ENCODE measurements at places on chromosomes 7 and 10.

- no peak for DNase-seq
Observed at GRCh38 chr7:96233528-96234154, 88.3 kb downstream of the SLC25A13 start.

DNA sequence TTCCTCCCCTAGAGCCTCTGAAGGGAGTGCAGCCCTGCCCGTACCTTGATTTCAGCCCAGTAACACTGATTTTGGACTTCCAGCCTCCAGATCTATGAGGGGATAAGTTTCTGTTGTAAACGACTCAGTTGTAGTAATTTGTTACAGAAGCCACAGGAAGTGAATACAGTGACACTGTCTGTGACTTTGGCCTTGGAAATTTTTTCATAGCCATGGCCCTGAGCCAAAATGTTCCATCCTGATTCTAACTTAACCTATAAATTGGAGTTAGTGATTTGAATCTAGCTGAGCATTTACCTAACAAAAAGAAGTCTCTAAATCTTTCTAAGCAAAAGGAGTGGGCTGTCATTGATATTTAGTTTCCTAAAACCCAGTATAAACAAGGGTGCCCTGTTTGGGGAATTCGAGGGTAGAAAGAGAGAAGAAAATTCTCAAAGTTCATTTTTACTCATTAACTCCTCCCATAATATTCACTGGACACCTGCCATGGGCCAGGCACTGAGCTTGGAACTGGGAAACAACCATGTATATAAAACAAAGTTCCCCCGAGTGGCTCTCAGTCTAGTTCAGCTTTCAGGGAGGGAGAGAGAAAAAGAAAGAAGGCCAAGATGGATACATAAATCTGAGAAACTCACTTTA, 162.3 kb downstream of the SKIDA1 start:
- DNase-seq, result no peak

DNA sequence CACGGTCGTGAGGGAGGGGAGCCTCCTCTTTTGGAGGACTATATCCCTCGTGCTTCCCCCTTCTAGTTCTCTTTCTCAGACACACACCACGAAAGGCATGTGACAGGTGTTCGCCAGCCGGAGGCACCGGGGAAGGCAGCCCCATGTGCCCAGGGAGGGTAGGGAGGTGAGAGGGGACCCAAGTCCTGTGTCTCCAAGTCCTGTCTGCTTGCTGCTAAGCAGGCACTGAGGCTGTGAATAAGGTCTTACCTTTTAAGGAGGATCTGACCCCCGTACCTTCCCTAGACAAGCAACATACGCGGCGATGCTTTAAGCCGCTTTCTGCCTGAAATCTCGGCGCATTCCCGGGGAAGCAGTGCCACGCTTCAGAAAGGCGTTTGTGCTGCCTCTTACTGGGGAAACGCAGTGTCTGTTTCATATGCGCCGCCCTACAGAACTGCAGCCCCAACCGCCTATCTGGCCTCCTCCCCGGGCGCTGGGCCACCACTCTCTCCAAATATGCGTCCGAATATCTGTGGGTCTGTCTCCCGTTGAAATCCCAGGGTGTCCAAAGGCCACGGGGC, 770 bp downstream of the PLXNA4 start:
- no peak for DNase-seq

- DNase-seq, result no peak
Observed at GRCh38 chr10:58050575-58050974, 217.1 kb downstream of the IPMK start.

DNA sequence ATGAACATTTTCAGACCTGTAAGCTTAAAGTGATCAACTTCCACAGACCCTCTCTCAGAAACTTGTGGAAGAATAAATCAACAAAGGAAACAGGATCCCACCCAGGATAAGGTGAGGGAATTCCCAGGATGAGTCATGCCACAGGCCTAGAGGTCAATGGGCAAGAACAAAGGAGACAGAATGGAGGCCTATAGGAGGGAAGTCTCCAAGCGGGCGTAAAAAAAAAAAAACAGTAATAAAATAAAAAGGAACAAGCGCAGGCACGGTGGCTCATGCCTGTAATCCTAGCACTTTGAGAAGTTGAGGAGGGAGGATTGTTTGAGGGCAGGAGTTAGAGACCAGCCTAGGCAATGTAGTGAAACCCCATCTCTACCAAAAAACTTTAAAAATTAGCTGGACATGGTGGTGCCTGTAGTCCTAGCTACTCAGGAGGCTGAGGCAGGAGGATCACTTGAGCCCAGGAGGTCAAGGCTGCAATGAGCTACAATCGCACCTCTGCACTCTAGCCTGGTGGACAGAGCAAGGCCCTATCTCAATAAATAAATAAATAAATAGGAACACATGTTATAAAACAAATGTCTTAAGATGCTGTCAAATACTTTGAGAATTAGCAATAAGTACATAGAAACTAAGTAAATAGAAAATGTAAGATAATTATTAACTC, 8.4 kb downstream of the SORBS1 start:
- DNase-seq, result no peak

DNA sequence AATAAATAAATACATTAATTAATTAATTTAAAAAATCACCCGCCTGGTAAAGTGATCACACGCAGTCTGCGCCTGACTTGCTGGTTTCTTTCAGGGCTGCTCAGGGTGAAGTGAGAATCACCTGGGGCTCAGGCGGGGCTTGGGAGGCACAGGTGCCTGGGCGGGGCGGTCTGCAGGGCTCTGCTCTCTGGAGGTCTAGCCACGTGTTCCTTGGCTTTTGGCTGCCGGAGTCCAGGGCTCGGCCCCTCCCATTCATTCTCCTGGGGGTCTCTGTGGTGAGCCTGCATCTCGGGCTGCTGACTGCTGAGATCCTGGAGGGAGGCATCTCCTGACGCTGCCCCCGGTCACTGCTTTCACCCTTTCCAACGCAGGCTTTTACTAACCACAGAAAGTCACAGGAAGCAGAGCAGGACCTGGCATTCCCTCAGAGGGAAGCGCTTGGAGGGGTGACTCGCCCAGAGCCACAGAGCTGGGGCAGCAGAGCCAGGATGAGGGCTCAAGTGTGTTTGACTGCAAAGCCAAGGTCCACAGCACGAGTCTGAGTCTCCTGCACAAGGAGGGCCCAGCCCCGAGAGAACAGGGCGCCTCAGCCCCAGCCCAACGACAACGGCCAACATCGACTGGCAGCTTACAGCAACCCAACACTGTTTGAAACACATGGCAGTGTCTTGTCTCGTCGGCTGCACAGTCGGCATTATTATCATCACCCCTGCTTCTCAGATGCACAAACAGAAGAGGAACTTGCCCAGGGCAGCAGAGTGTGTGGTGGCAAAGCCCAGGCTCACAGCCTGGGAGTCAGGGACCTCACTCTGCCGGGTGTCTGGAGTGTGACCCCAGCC, 22.4 kb upstream of the MNX1 start:
- DNase-seq, result no peak

- DNase-seq, result no peak
Observed at GRCh38 chr7:141328290-141328689, 222.9 kb upstream of the AGK start.

DNA sequence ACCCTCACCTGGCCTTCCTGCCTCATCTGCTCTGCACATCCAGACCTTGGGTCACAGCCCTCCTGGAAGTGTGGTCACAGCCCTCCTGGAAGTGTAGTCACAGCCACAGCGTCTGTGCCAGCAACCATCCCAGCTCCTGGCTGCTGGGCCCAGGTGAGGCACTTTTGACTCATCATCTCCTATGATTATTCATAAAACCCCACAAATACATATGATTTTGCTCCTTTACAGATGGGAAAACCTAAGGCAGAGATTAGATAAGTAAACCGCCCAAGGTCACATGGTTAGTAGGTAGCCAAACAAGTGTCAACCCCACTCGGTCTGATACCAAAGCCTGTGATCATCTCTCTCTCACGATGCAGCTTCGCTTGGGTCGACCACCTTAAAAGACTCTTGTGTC, 94.3 kb downstream of the PRLHR start:
- DNase-seq, result no peak

- no peak for DNase-seq
Observed at GRCh38 chr7:79620291-79620690, 166.8 kb upstream of the MAGI2 start.

DNA sequence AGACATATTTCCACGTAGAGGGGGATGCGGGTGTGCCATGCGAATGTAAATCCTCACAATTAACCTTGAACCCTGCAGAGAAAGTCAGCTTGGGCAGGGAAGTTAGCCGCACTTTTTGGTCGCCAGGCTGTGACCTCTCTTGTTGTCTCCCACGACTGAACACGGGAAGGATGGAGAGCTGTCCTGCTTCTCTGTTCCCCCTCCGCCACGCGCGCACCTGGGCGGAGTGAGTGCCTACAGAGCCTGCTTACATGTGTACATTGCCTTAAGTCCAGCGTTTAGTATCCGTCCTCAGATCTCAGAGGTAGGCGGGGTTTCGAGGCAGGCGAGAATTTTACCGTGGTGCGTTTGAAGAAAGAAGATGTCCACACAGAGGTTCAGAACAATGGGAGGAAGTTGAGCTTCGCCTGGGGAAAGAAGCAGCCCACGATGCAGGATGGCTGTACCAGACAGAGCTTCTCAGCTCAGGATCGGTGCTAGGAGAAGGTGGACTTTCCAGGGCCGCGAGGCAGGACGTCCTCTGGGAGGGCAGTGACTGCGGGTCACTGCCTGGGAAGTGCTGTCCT, 482 bp upstream of the ERCC6 start:
- no peak for DNase-seq

DNA sequence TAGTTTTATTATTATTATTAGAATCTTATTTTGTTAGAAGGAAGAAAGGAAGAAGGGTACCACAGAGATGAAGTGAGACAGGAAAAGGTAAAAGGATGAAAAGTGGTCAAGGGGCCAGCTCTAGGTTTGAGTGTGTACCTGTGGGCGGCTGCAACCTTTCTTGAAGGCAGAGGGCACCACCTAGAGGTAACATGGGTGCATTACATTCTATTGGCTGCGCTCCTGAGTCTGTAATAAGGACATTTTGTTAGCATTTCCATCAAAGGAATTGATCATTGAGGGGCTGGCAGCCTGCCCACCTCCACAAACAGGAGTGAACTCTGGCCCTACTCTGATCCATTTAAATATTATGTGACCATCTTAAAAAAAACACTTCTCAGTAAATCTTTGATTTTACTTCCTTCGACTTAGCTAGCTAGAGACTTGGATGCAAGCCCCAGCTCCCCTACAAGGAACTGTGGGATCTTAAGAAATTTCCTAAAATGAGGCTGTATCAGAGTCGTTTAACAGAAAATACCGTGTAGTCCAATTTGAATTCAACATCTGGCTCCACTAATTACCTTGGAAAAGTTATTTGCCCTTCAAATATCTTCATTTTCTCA, 610.4 kb downstream of the IPMK start:
- peak; percentile 6 for DNase-seq

GRCh38 chr10:122553341-122553740, 7.2 kb upstream of the DMBT1 start:
- no peak for DNase-seq

- DNase-seq, result no peak
Observed at GRCh38 chr7:26487780-26488515, 196.3 kb downstream of the SNX10 start.

DNA sequence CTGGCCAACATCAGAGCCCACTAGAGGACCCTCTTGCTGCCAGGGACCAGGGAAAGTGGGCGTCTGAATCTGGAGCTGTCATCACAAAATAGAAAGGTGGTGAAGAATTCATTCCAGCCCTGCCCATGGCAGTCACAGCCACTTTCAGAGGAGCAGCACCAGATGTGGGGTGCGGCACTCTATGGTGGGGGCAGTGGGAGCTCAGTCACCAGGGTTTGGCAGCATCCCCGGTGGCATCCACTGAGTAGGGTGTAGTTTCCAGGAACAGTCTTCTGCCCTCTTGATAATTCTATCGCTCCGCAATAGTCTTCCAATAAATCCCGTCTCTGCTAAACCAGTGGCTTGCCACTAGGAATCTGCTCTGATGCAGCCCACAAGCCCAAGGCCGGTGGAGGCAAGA, 108.5 kb upstream of the TCF7L2 start:
- no peak for DNase-seq

- no peak for DNase-seq
Observed at GRCh38 chr10:73182568-73182967, 14.6 kb downstream of the FAM149B1 start.

GRCh38 chr10:106338486-106338885, 826.0 kb downstream of the SORCS1 start:
- no peak for DNase-seq

DNA sequence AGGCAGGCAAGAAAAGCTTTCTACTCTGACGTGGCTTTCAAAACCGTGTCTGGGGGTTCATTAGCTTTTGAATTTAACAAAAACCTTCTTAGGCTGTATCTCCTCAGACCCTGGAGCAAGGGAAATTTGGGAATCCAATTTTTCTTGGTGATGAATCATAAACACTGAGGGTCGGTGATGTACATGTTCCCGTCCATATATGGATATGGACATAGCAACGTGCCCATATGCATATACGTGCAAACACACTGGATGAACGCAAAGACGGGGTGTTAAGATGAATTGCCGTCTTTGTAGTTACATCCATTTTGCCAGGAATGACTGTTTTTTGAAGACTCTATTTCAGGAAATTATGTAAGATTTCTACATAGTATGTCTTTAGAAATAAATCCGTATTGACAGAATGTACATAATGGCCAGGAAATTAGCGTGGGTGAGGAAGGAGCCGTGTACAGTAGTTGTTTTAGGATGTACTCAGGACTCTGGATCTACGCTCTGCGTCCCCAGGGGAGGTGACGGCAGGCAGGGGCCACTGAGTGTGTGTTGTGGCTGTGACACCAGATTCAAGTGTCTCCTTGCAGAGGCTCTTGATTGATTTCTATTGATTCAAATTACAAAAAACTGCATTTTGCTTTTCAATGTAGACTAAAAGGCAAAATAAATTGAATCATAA, 238.2 kb downstream of the DNAJB6 start:
- no peak for DNase-seq

- DNase-seq, result no peak
Observed at GRCh38 chr7:102061981-102062390, 224.7 kb upstream of the SH2B2 start.

GRCh38 chr10:78215645-78216044, 182.0 kb downstream of the RPS24 start:
- DNase-seq, result no peak

- DNase-seq, result peak; percentile 20
Observed at GRCh38 chr10:70367195-70367796, 15.1 kb downstream of the LRRC20 start.

DNA sequence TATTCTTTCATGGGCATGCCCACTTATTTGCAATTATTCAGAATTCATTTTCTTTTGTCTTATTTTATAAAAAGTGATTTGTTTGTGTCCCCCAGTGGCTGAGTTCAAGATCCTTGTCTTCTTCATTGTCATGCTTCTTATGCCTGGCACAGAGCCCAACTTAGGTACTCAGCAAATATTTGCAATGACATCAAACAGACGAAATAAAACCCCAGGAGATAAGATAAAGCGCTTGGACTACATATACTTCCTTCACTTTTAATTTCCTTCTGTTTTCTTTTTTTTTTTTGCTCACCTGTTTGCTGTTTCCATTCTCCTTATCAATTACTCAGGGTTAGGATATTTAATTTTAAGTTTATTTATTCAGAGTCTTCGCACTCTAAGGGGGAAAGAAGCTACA, 225.0 kb downstream of the SDHAF3 start:
- no peak for DNase-seq

DNA sequence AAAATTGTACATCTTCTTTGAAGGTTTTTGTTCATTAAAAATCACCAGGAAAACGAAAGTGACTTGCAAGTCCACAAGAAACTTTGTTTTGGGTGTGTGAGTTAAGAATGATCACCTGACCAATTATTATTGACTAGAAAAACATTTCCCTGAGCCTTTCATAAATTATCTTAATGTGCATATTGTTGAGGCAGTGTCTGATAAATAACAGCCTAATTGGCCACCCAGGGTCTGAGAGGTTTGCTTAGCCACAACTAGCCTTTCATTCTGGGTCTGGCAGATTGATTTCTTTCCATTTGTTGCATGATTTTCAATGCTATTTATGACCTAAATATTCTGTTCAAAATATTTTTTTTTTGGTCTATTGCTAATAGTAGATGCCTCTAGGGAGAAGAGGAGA, 152.8 kb downstream of the AUTS2 start:
- DNase-seq, result no peak

Measured in T1000 (cell line).